ENCODE measurements at places on chromosomes 11 and 22. TPM values are rescaled to one million over a fixed set of nuclear protein-coding genes. Genes with fewer than 3 reads are reported as not detected.

- DNase-seq = no peak
These were observed 131.7 kb upstream of the ISX start for GRCh38 chr22:34934261-34934660.

- peak; percentile 71 for DNase-seq
These were observed 18.7 kb downstream of the CRELD2 start for GRCh38 chr22:49936973-49937757.

The MCAM gene
- total RNA-seq = 11.4 TPM

The CNTF gene
- total RNA-seq = 1.2 TPM

DNA sequence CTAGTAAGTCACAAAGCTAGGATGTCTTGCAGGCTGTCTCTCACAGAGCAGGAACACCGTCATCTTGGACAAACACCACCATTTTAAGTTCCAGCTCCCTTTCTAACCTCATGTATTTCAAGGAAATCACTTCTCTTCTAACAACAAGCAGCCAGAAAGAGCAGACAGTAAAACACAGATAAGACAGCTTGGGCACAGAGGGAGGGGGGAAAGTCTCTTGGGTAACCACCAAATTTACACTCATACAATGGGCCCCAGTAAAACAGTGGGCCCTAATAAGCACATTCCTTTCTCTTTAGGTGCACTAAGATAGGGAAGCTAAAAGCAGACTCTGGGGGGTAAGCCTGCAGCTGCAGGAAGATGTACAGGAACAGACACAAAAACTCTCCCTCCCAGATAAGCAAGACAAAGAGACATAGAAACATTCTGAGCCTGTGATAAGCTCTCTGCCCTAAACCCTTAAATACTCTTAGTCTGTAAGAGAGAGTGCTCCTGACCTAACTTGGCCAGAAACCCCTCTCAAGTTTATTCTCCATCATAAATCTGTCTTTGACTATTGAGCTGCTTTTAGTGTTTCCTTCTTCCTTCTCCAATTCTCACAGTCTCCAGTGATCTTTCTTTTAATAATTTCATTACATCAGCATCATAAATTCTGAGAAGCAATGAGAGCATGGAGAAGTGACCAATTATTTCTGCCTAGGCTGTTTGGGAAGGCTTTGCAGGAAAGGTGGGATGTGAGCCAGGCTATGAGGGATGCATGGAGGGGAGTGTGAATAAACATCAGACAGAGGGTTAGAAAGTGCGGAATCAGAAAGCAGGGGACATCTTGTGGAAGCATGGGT, 7.4 kb downstream of the OR10D3 start:
- DNase-seq = no peak

DNA sequence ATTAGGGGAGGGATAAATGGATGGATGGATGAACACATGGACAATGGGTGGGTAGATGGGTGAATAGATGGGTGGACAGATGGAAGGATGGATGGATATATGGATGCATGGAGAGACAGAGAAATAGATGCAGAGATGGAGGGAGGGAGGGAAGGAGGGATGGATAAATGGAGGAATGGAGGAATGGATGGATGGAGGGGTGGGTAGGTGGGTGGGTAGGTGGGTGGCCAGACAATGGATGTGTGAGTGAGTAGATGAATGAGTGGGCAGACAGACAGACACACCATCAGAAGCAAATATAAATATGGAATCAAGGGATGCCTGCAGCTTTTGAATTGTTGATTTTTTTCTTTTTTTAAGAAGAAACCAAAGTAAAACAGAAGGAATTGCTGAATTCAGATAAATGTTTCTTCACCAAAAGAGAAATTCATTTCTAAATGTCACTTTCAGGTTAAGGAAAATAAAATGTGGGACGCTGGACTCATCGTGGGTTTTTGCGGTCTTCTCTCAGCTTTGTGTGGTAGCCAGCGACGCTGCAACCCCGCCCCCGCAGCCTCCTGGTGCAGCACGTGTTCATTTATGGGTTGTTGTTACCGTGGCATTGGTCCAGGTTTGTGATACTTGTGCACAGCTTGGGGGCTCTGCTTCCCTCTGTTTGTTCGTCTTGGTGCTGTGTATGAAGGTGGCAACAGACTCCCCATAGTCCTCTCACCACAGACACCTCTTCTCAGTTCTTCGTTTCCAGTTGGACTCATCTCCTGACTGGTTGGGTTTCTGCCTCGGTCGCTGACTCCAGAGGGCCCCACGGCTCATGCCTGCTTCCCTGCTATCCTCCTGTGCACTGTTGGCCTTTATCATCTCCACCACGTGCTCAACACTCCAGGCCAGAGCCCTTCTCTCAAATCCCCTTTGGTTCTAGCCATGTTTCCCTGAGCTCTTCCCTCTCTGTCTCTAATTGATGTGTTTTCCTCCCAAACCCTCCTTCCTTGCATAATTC, 76.4 kb downstream of the CDKN1C start:
- DNase-seq = no peak
